Stimulated activated CD4-positive, alpha-beta T cell treated with anti-CD3 and anti-CD28 coated beads, Interleukin-1b, Interleukin-23, amount 100 ng/mL, for 1 hour (primary cell): ENCODE measurements at places on chromosomes 2 and 18.

DNA sequence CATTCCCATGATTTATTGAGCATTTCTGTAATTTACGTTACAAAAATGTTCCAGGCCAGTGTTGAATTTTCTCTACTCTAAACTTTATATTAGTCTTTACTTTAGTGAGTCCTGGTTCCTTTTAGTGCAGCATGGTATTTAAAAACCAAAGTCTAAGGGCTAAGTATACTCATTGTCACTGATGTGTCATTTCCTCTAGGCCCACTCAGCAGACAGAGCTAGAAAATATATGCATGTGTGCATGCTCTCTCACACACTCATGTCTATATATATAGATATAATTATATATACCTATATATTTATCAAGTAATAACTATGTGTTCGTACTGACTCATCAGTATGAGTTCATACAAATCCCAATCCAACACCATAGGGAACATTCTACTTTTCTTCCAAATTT lies 132.5 kb upstream of the SLC8A1 start:
- DNase-seq, result no peak

GRCh38 chr2:226669905-226670304 lies 129.7 kb downstream of the IRS1 start:
- no peak for DNase-seq

DNA sequence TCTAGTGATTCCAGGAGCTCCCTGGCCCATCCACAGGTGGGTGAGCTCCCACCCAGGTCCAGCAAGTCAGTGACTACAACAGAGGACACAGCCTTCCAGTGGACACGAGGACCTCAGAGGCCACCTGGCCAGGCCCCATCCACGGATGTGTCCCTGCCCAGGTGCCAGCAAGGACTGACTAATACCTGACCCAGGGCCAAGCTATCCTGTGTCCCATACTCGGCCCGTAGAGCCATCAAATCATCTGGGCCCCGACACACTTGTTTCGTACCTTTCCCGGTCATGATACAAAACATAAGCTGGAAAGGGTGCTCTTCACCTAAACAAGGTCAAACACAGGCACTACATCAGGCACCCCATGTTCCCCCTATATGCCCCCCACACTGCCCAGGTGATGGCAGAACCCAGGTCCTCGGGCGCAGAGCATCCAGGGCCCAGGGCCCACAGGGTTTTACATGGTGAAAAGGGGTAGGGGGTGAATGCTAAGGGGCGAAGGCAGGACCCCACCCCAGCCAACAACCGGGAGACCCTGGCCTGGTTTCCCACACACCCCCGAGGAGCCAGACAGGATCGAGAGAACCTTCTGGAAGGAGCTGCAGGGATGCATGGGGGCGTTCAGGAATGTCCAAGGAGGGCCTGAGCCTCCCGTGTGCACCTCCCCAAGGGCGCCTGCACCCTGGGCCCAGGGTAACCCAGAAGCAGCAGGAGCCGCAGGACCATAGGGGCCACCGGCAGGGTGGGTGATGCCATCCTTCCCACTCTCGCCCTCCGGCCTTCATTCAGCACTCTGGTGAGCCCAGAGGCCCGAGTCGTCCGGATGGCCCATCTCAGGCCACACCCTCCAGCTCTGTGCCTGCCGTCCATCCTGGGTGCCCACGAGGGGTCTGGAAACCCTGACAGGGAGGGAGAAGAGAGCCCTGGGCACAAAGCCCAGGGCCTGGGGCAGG lies 94.3 kb downstream of the HDAC4 start:
- no peak for DNase-seq

DNA sequence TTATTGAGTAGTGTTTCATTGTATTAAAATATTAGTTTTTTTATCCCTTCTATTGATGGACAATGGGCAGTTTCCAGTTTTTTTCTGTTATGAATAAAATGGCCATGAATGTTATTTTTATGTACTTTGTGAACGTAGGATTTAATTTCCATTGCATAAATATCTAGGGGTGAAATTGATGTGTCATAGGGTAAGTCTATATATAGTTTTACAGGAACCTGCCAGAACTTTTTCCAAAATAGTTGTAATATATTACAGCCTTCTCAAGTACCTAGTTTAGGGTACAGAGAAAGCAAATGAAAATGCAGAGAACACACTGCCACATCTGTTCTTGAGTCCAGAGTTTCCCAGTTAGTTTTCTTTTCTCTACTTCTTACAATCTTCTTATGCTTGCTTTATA lies 378.6 kb downstream of the MEIS1 start:
- DNase-seq, result no peak

DNA sequence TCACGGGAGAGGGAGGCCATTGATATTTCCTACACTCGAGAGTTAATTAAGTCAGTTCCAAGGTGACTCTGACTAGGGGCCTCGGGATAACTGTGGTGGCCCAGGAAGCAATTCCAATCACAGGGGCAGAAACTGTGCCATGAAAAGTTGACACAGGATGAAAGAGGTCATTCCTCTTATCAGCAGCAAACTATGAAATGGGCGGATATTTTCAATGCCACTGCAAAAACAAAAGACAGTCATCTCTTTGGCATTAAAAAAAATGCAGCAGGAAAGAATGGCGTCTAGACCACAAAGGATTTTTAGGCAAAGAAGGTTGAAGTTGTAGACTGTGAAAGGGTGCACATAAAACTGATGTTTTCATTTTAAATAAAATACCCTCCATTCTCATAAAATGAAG lies 50.0 kb downstream of the TGIF1 start:
- DNase-seq, result no peak

DNA sequence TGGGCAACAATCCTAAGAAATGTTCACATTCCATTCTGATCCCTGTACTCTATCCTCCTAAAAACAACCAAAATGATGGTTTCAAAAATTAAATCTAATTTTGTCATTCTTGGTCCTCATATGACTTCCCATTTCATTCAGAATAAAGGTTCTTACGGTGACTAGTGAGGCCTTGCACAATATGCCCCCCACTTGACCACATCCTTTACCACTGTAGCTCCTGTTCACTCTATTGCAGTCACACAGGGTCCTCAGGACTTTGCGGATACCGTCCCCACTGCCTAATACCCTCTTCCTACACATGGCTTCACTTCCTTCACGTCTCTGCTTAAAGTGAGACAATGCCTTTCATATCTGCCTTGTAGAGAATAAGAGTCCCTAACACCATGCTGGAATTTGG lies 1058.7 kb upstream of the KLHL29 start:
- DNase-seq, result no peak

- DNase-seq, result no peak
Measured at GRCh38 chr2:136021976-136022375, 36.5 kb upstream of the DARS1 start.

- no peak for DNase-seq
Measured at GRCh38 chr2:162126527-162126926, 25.5 kb downstream of the GCG start.

- DNase-seq, result no peak
Measured at GRCh38 chr2:203451689-203452088, 83.4 kb downstream of the RAPH1 start.

GRCh38 chr2:18372641-18373040 lies 187.8 kb downstream of the RDH14 start:
- DNase-seq, result no peak

GRCh38 chr2:126906781-126907180 lies 8.1 kb downstream of the TEX51 start:
- DNase-seq, result no peak

DNA sequence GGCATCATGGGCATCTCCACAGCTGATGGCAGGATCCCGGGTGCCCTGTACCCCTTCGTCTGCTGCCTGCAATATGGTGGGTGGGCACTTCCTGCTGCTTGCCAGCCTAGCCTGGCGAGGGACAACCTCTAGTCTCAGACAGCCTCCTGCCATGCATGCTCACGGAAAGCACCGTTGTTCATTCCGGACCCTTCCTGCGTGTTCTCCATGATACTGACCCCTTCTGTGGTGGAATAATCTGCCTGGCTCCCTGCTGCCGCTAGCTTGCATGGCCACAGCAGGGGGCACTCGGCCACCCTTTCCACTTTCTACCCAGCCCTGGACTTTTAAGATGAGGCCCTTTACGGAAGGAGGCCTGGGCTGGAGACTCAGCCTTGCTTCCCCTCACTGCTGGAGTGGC lies 12.0 kb downstream of the PCARE start:
- DNase-seq, result no peak

DNA sequence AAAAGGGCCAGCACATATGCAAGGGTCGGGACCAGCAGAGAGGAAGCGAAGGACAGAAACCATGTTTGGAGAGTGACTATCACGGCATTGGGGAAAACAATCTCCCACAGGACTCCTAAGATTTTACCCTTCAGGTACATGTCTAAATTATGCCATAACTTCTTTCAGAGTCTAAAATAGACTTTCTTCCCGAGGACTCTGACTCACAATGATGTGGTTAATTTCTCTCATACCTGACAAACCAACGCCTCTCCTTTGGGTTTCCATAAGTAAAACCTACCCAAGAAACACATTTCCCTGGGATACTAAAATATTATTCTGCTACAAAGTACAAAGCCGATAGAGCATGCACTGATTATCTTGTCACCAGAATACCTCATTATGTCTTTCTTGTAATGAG lies 127.8 kb upstream of the NETO1 start:
- no peak for DNase-seq

DNA sequence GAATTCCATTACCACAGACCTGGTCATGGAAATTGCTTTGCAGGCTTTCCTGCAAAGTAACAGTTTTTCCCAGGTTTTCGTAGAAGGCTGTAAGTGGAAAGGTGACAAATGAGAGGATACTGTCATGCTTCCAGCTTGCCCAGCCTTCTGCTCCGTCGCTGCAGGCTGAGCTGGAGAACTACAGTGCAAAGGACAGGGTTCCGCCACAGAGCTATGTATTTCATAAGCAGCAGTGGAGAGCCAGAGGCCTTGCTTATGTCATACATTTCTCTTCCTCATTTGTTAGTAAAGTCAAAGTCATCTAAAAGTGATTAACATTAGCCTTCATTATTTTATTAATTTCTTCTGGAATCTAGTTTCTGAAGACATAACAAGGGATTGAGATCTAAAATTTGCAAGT lies 72.9 kb upstream of the RBM44 start:
- DNase-seq, result no peak

GRCh38 chr2:240371129-240372000 lies 64.1 kb upstream of the GPC1 start:
- no peak for DNase-seq

DNA sequence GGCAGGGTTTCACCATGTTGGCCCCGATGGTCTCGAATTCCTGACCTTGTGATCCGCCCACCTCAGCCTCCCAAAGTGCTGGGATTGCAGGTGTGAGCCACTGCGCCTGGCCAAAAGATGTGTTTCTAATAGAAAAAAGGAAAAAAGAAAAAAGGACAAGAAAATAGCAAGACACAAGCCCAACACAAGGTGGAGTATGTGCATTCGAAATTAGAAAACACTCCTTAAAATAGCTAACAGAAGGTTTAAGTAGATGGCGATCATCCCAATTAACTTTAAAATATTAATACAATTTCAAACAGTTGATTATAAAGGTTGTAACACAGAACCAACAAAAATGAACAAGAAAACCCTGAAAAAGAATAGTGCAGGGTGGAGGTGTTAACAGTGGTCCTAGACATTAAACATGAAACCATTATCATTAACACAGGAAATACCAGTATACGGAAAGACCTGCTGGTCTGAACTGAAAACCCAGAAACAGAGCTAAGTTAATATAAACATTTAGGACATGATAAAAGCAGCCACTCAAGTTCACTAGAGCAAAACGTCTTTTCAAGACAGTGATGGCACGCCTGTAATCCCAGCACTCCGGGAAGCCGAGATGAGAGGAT lies 57.9 kb downstream of the HDLBP start:
- no peak for DNase-seq

DNA sequence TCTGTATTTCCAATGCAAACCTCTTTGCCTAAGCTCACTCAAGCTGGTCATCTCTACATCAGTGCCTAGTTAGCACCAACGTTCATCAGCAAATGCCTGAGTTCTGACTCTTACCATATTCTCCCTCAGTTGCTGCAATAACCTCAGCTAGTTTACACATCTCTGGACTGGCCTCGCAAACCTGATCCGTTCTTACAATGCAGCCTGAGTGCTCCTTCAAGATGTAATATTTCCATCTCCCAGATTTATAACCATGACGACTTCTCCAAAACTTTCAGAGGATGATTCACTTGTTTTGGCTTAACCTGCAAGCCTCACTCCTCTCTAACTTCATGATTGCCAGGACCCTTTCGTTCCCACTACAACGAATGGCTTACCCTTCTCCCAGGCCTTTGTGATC lies 69.7 kb downstream of the DIPK1C start:
- DNase-seq, result no peak

GRCh38 chr2:166314022-166314759 lies 61.6 kb downstream of the SCN9A start:
- no peak for DNase-seq

- no peak for DNase-seq
Measured at GRCh38 chr18:46360866-46361265, 256.7 kb downstream of the HAUS1 start.

GRCh38 chr18:51011709-51012108 lies 18.3 kb upstream of the SMAD4 start:
- DNase-seq, result no peak

- no peak for DNase-seq
Measured at GRCh38 chr2:27884601-27885000, 5.6 kb downstream of the RBKS start.

DNA sequence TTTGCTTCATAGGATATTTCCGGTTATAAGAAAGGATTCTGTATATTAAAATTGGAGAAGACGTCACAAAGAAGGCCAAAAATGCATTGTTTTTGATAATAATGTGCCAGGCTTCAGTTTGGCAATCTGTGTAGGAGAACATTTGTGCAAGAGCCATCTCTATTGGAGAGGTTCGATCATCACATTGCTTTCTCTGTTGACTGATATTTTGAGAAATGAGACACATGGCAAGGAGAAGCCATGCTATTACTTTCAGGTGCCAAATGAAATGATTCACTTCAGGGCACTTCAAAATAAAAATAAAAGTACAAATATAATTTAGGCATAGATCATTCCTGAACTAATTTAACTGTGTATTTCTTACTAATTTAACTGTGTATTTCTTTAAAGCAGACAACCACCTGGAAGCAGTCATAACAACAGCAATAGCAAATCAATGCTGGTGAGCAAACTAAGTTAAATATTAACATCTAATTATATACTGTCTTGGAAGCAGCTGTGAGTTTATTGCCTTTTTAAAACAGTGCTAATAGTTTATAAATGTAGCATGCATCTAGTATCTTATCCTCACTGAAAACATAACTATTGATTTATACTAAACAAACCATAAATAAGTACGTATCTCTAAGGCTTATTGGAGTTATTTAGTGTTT lies 50.2 kb upstream of the CHST9 start:
- no peak for DNase-seq

GRCh38 chr2:46306988-46307655 lies 9.9 kb downstream of the EPAS1 start:
- DNase-seq, result no peak

DNA sequence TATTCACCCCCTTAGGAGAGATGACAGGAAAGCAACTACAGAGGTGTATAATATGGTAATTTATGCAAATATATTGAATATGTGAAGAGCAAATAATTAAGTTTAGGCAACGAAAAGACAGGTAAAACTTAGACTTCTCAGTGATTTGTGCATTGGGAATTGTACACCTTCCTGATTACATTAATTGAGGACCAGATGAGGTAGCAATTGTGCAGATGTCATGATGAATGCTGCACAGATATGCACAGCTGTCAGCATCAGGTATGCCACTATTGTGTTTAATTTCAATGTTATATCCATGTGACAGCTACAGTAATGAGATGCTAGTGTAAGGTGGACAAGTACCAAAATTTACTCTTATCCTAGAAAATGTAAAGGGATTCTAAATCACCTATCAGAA lies 267.2 kb upstream of the FSIP2 start:
- DNase-seq, result no peak
